ENCODE measurements at places on chromosomes 3 and 15.

GRCh38 chr3:101851072-101851770, 1.9 kb downstream of the NFKBIZ start:
- no peak for DNase-seq

GRCh38 chr3:186219211-186219638, 110.3 kb upstream of the ETV5 start:
- no peak for DNase-seq

- DNase-seq = no peak
Measured at GRCh38 chr3:38549082-38549481, 52.9 kb downstream of the EXOG start.

DNA sequence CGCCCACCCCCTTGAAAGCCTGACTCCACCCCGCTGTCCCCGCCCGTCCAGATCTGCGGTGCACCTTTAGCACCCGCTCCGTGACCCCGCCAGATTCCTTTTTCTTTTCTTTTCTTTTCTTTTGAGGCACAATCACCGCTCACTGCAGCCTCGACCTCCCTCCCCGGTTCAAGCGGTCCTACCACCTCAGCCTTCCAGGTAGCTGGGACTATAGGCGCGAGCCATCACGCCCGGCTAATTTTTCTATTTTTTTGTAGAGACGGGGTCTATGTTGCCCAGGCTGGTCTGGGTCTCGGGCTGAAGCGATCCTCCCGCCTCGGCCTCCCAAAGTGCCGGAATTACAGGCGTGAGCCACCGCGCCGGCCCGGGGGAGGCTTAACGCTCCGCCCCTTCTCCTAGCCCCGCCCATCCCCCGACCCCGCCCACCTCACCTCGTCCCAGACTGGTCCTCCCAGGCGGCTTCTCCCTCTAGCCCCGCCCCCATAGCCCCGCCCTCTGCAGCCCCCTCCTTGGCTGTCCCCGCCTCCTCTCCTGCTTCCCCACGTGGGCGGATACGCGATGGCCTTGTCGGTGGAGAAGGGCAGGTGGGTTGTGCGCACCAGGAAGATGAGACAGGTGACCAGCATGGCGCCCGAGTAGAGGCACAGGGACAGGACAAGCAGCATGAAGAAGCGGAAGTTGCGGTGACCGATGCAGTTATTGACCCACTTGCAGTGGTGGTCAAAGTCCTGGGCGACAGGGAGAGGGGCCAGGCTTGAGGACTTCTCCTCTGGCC, 3.2 kb downstream of the ZDHHC19 start:
- peak; percentile 36 for DNase-seq

DNA sequence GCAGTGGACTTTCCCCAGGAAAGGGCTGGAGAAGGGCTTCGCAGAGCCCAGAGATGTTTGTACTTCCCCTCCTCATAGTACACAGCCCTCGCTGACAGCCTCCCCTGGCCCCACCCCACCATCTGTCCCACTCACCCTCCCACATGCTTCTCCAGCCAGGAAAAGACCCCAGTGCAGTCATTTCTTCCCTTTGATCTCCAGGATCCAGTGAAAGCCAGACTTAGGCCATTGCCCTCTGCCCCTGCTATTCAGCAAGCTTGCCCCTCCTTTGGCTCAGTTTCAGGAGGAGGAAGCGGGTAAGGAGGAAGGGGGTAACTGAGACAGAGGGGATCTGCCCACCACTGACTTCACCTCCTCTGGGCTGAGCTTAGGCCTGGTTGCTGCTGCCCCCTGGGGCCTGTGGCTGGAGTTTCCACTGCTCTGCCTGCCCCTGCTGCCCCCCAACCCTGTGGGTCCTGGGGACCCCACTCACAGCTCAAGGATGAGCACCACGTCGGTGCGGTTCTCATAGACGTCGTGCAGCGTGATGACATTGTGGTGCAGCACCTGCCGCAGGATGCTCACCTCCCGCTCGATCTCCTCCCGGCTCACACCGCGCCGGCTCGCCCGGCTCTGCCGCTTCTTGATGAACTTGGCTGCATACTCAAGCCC, 63.1 kb downstream of the DAPK2 start:
- no peak for DNase-seq

- DNase-seq = no peak
Measured at GRCh38 chr15:52109559-52110451, 2.8 kb downstream of the BCL2L10 start.

- DNase-seq = peak; percentile 10
Measured at GRCh38 chr3:127217596-127218453, 24.9 kb downstream of the PRR23E start.

DNA sequence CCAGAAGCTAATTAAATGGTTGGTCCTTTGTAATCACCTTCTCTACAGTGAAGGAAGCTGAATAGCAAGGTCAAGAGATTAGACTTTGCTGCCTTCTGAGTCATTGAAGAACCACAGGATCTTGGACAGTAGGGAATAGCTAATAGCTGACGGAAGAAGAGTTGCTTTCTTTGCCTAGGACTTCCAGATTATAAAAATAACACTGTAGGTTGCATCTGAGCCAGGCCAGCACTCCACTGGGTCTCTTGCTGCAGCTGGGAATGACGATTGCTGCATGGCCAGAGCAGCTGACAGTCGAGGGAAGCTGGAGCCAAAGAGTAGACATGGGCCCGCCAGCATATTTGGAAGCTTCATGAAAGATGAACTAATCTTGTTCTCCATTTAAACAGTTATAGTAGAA, 81.5 kb upstream of the KCNMB2 start:
- DNase-seq = peak; percentile 47

DNA sequence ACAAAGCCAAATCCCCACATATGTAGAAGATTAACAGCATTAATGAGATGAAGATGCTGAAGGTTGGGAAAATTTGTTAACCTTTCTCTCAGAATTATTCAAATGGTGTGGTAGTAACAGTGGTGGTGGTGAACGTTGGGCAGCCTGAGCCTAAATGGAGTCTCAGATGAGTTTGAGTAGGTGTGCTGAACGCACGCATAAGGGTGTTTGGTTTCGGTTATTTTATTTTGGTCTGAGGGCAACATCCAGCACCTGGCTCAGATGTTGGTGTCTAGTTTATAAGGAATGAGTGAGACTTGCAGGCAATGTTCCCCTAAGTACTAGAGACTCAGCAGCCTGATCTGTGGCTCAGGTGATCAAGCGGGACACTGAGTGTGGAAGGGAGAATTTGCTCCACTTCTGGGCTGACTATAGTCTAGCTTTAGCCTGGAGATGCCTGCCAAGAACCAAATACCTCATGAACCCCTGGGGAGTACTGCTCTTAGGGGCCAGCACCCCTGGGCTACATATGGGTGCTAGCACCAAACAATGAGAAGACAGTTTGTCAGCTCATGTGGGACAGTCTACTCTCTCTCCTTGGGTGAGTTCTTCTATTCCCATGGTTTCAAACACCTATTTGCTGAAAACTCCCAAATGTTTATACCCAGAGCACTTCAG, 39.5 kb upstream of the ATP2C1 start:
- DNase-seq = no peak

DNA sequence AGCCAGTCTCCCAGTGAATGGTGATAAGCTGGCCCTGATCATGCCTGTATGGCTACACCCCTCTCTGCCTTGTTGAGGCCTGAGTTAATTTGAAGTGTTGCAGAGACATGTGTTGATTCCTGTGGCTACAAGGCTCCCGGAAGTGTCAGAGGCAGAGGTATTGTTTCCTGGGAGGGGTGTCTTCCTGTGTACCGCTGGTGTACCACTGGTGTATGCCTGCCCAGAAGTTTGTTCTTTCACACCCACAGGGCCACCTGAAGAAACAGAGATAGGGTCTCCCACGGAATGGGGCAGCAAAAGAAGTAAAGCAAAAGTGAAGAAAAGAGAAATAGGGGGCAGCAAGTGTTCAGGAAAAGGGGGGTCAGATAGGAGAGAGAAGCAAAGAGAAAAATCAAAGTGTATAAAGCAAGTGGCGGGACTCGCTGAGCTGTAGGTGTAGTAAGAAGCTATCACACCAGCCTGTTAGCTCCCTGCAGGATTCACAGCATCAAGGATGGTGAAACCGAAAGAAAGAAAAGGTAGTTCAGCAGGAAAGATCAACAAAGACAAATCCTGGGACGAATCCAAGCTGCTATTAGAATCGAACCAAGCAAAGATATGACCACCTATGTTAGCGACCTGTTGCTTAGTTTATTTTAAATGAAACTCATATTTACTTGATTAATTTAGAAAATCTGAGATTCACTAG, 36.6 kb upstream of the CD47 start:
- DNase-seq = no peak

- no peak for DNase-seq
Measured at GRCh38 chr15:71359246-71359645, 244.0 kb downstream of the THSD4 start.

DNA sequence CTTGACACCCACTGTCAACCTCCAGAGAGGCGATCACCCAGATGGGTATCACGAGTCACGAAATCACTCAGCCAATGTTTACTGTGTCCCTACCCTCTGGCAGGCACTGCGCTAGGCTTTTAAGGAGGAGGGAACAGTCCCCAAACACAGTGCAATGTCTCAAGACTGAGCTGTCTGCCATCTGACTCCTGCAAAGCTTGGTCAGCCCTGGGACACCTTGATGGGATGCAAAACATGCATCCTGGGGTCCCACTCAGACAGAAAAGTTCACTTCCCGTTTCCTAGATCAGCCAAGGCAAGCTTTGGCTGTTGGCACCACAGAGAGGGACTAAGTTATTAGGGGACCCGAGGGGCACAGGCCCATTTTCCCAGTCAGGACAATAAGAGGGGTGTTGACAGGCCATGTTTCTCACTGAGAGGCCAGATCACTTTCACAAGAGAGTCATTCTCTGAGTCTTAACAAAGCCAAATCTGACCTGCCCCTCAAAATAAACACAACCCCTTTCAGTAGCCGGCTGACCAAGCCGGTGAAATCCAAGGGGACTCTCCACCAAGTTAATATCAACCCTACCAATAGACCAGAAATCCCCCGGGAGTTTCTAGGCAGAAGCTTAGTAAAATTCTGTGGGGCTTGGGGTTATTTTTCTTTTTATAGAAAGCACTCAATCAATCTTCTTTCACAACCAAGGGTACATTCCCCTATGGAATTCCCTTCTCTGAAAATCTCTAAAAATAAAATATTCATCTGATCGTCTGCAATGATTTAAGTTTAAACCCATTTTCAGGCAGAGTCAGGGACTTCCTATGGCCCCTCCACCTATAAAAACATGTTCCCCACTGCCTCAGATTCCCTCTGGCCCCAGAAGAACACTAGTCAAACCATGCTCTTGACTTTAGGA, 3.5 kb downstream of the RFTN1 start:
- peak; percentile 24 for DNase-seq

DNA sequence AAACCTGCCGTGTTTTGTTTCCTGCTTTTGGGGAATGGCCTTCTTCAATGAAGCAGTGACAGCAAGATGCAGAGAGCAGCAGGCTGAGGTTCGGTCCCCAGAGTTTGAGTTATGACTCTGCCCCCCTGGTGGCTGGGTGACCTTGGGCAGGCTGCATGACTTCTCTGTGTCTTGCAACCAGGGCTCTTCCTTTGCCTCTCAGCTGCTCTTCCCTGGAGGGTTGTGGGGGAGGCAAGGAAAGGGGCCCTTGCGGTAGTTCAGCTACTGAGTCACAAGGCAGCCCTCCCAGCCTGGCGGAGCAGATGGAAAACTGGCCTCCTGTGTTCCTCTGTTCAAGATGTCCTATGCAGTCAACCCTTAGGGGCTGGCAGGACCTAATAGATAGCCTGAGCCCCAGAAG, 17.1 kb downstream of the CTXND1 start:
- DNase-seq = peak; percentile 23

DNA sequence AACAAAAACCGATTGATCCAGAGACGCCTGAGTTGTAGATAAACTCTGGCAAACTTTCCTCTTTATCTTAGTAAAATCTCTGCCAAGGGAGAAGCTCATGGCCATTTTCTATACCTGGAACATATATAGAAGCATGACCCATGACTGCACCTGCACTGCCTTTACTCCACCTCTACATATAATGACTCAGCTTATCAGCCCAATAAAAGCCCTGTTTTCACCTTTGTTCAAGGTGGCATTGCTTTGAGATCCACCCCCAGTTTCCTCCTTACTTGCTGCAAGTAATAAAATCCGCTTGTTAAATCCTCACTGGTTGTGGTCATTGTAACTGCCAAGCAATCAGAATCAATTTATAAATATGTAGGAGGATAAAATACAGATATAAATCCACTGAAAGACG, 1280.4 kb downstream of the NSUN3 start:
- DNase-seq = no peak

DNA sequence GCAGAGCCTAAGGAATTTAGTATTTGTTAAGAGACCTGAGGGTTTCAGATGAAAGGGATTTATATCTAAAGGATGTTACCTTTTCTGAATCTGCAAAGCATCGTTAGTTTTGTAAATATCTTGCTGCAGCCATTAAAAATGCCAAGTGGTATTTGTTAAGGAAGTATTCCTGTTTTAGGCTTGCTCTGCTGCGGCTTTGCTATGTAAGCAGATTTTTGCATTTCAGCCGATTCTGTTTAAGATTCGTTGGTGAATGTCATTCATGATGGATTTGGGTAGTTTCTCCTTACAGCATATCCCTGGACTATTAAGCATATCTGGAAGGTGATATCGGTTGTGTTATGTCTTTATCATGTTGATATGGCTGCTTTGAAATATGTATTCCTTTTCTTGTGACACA, 1.0 kb downstream of the USP8 start:
- DNase-seq = no peak

DNA sequence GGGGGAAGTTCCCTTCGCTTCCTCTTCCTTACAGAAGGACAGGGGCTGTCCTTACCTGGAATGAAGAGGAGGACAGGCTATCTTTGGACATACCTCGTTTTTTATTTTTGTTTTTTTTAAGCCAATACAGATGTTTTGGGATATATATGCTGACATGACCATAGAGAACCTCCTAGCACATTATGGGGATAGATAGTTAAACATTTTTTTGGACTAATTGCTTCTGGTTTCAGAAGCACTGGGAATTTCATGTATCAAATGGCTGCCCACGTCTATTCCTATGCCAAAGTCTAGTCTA, 238.2 kb upstream of the BHLHE40 start:
- no peak for DNase-seq

Measured in fibroblast of skin of right biceps (primary cell).